AG10803 (cell line): ENCODE measurements at places on chromosomes 16 and 17.

GRCh38 chr17:57605675-57606105 lies 139.4 kb downstream of the CCDC182 start:
- peak; percentile 45 for DNase-seq

GRCh38 chr17:80961541-80962330 lies 29.9 kb upstream of the CHMP6 start:
- no peak for DNase-seq

- DNase-seq: no peak
Observed at GRCh38 chr16:1635070-1635469, 22.9 kb downstream of the CRAMP1 start.

GRCh38 chr16:23334457-23334853 lies 32.4 kb downstream of the SCNN1B start:
- DNase-seq: no peak

DNA sequence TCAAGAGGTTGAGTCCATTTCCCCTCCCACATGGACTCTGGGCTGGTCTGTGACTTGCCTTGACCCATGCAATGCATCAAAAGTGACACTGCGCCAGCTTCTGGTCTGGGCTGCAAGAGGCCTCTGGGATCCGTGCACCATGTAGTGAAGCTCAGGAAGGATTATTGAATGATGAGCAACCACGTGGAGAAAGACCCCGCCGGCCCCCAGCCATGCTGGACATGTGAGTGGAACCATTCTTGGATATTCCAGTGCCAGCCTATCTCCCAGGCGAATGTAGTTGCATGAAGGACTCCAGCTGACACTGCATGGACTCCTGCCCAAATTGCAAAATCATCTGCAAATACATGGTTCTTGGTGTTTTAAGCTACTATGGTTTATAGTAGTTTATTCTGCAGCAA lies 7.6 kb upstream of the ALOX15B start:
- no peak for DNase-seq

GRCh38 chr17:58344791-58345157 lies 7.2 kb downstream of the SUPT4H1 start:
- DNase-seq: no peak

GRCh38 chr17:73182616-73183310 lies 10.1 kb upstream of the COG1 start:
- DNase-seq: no peak

- peak; percentile 78 for DNase-seq
Observed at GRCh38 chr17:27577884-27578717, 52.9 kb upstream of the LGALS9 start.

- no peak for DNase-seq
Observed at GRCh38 chr16:88993166-88993761, 16.3 kb upstream of the CBFA2T3 start.

- DNase-seq: no peak
Observed at GRCh38 chr17:78488156-78488555, 89.0 kb downstream of the DNAH17 start.

DNA sequence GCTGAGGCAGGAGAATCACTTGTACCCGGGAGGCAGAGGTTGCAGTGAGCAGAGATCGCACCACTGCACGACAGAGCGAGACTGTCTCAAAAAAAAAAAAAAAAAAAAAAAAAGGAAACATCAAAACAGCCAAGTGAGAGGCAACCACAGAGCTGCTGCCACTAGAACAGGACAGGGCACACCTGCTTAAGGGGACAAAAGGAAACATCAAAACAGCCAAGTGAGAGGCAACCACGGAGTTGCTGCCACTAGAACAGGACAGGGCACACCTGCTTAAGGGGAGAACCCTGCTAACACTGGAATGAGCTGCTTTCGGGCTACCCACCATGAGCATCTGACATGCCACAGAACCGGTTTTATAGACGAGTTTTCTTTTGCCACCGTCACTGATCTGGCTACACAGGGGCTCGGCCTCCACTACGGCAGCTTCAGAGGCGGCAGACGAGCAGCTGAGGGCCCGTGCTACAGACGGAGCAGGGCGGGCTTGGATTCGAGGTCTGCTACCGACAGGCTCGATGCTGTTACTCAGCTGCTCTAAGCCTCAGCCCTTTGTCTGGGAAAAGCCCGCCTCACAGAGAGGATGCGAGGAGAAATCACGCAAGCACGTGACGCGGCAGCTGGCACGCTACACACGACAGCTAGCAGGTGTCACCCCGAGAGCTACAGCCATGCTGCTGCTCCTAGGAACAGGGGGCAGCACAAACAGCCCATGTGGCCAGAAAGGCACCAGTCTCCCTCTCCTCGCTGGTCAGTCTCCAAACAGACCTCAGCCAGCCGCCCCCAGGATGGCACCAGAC lies 2.0 kb downstream of the P4HB start:
- DNase-seq: no peak

DNA sequence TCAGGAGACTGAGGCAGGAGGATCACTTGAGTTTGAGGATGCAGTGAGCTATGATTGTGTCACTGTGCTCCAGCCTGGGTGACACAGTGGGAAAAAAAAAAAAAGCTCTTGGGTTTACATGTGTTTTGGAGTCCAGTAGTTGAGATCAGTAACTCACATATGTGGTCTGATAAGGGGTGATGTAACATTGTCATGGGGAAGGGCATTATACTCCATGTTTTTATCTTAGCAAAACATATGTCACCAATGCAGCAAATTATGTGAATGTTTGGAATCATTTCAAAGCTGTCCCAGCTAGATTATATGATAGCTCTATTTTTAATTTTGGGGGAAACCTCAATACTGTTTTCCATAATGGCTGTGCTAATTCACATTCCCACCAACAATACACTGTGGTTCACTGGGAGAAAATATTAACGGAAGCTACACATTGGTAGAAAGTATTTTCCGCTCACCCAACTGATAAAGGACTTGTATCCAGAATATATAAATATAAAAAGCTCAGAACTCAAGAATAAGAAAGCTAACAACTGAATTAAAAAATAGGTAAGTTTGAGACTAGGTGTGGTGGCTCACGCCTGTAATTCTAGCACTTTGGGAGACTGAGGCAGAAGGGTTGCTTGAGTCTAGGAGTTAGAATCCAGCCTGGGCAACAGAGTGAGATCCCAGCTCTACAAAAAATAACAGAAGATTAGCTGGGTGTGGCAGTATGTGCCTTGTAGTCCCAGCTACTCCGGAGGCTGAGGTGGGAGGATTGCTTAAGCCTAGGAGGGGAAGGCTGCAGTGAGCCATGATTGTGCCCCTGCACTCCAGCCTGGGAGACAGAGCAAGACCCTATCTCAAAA lies 224.1 kb upstream of the TBX2 start:
- no peak for DNase-seq

- DNase-seq: peak; percentile 53
Observed at GRCh38 chr17:50205111-50205962, 3.9 kb upstream of the COL1A1 start.

- DNase-seq: peak; percentile 92
Observed at GRCh38 chr17:559551-560431, 154.8 kb downstream of the VPS53 start.

- DNase-seq: no peak
Observed at GRCh38 chr17:79752175-79752574, 21.4 kb downstream of the ENPP7 start.

DNA sequence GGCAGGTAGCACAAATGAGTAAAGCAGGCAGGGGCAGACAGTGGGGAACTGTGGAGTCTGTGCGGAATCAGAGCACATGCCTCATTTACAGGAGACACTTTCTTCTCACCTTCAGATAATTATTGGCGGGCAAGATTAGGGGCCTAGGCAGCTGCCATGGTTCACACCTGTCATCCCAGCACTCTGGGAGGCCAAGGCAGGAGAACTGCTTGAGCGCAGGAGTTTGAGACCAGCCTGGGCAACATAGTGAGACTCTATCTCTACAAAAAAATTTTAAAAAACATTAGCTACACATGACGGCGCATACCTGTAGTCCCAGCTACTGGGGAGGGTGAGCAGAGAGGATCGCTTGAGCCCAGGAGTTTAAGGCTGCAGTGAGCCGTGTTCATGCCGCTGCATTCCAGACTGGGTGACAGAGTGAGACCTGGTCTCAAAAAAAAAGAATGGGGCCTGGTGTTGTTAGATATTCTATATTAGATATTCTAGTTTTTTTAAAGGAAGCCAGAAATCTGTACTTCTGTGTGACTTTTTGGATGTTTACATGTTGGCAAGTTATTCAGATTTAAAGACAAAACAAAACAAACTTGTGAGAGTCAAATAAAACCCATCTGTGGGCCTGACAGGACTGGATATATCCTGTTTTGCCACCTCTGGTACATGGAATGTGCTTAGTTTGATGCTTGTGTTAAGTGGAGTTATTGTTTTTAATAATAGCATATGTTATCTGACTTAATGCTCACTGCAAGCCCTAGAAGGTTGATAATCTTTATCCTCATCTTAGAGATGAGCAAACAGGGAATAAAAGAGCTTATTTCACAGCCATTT lies 4.9 kb upstream of the LPCAT2 start:
- no peak for DNase-seq

DNA sequence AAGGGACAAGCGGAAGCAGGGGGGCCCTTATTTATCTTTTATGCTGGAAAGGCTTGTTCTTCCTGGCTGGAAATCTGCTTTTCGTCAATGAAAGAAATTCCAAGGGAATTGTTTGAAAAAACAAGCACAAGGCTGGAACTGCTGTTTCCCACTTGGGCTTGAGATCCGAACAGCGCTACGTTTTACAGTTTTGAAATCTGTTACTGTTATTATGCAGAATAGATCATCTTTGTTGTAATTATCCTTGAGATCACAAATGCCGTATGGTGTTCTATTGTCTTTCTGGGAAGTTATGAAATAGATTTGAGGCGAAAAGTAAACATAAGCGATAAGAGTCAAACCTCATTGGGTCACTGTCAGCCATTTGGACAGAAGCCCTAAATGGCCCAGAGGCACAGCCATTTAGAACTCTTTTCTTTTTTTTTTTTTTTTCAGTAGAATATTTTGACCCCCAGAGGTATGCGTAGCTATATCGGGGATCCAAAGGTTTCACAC lies 223.3 kb downstream of the IRX3 start:
- no peak for DNase-seq

- peak; percentile 25 for DNase-seq
Observed at GRCh38 chr16:75138636-75139035, 9.7 kb upstream of the ZFP1 start.

DNA sequence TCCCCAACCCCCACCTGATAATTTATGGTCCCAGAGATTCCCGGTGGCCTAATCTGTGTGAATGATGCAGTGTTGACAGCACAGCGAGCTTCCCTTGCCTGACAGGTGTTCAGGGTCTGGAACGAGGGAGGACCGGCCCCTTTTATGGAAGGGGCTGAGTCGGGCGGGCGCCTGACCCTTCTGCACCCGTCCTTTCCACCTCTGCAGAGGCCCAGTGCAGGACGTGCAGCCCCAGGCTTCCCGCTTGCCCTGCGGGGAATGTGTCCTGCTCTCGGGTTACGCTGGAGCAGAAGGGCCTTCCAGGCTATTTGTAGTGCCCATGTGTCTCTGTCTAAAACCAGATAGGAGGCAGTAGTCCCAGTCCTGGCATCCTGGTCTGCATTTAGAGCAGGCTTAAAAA lies 16.2 kb downstream of the SMTNL2 start:
- no peak for DNase-seq

DNA sequence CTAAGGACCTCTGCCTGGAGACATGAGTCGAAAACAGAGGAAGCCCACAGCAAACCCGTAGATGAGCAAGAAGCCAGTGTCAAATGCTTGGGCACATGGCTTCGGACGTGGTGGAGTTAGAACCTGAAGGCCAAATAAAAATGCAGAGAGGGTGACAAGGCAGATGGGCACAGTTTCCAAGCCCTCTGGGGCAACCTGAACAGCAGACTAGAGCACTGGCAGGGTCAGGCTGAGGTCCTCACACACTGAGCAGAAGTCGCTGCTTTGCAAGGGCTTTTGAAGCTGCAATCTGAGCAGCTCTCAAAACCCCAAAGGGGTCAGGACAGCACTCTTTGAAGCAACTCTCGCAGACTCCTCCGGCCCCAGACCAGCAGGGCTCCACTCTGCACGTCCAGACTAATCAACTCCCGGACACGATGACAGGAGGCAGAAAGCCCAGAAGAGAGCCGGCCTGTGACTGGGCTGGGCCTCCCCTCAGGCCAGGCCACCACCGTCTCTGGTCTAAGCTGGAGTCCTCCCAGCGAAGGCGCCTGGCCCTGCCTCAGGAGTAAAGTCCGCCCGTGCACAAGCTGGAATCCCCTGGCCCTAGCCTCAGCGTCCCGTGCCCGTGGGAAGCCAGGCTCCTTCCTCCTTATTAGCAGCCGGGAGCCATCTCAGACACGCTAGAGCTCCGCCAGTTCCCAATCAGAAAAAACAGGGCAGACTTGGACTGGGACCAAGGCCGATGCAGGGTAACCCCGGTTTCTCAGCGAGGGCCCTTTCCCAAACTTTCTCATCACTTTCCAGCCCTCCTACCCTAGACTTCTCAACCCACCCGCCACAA lies 924 bp downstream of the SMARCD2 start:
- peak; percentile 43 for DNase-seq

DNA sequence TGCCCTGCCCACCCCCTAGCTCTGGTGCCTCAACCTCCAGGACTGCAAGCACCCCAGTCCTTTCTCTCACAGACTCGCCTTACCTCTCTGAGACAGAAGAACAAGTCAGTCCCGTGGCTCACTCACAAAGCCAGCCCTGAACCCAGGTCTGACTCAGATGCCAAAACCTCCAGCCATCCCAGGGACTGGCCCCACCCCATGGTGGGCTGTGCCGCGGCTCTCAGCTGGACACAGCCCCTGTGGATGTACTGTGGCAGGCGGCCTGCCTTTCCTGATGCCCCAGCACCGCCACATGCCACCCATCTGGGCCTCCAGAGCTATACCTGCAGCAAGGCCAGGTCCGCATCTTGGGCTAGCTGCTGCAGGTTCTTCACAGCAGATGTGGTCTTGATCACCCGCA lies 19.8 kb downstream of the MPG start:
- no peak for DNase-seq

DNA sequence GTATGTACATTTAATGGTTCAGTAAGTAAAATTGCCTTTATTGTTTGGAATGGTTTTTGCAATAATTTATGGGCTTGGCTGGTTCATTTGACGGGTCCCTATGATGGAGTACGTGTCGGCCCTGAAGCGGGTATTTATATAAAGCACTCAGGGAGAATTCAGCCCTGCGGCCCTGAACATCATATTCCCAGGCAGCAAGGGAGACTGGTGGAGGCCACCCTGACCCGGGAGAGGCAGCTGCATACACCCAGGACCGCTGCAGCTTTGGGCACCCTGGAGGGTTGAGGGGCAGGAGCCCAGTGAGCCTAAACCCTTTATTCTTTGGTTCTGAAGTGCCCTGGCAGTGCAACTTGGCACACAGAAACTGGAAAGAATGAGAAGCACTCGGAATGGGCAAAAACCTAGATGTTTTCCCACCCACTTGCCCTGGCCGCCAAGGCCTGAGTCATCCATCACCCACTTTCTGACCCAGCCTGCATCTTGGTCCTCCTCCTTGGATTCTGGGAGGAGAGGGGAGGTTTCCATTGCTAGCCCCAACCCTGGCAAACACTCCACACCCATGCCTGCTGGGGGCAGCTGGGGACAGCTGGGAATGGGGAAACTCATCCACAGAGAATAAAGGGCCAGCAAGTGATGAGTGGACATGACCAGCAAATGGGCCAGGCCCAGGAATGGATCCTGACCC lies 162.2 kb upstream of the TNRC6C start:
- peak; percentile 35 for DNase-seq
